ENCODE measurements at places on chromosomes 3 and 15. TPM values are rescaled to one million over a fixed set of nuclear protein-coding genes. Genes with fewer than 3 reads are reported as not detected.

- no peaks in the 10 kb centered on the region for H3K27me3 ChIP-seq
- no peak for DNase-seq
- no peaks in the 10 kb centered on the region for H3K36me3 ChIP-seq
- H3K4me1 ChIP-seq, result no peaks in the 10 kb centered on the region
- H3K4me3 ChIP-seq, result no peak overlapping the region
Observed at GRCh38 chr3:33751336-33751735, 33.3 kb upstream of the CLASP2 start.

DNA sequence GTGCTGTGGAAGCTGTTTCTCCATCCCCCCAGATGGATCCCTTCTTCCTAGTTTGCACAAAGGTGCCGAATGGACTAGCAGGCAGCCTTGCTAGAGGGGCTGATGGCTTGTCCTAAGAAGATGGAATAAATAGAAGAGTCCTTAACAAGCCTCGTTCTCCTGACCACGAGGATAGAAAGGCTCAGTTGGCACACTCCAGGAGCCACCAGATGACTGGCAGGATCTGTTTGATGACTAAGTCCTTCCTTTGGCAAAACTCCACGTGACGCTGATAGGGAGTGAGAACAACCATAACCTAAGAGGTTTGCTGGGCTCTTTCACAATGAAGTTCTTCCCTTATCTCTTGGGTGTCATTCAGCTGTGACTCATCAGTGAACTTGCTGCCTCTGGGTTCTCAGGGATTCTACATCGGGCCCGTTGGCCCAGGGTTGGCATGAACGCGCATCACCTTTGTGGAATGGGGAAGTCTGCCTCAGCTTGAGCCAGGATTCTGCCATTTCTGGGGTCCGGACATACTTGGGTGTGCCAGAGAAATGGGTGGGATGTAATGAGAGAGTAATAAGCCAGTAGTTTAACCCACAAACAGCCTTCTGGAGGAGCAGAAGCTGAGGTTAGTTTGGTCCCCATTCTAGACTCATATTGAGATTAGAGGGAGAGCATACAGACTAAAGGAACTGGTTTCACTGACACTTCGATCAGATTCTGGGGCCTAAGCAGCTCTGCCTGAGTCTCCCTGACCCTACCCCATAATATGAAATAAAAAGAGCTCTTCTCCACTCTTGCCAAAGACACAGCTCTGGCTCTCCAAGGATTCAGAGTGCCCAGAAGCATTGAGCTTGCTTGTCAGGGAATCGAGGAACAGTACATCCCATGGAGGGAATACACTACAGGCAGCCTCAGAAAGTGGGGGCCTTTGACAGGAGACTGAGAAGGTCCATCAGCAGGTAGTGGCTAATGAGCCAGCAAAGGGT lies 2.0 kb upstream of the MELTF start:
- H3K27ac ChIP-seq, result no peak overlapping the region
- no peak overlapping the region for H3K4me3 ChIP-seq
- no peaks in the 10 kb centered on the region for H3K4me1 ChIP-seq
- no peaks in the 10 kb centered on the region for H3K36me3 ChIP-seq

DNA sequence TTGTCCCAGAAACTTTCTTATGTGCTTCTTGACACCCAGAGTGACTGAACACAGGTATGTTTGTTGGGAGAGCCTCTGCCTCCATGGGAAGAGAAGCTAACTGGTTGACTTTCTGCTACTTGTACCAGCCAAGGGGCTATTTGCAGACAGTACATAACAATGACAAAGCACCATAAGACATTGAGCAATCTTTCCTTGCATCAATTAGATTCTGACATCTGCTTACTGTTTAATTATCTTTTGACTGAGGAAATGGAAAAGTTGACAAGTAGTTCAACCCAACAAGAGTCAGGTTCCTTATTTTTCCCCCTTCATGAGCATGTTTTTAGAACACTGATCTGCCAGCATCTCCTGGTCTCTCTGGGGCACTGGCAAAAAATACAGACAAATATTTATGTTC lies 157.7 kb downstream of the RPLP1 start:
- no peak overlapping the region for H3K27ac ChIP-seq
- H3K4me3 ChIP-seq, result no peak overlapping the region
- no peaks in the 10 kb centered on the region for H3K4me1 ChIP-seq

- no peak overlapping the region for H3K27ac ChIP-seq
- H3K4me1 ChIP-seq, result peaks cover 6% of the 10 kb centered on the region
- H3K4me3 ChIP-seq, result no peak overlapping the region
- no peaks in the 10 kb centered on the region for H3K36me3 ChIP-seq
Observed at GRCh38 chr3:49900491-49901153, 3.1 kb downstream of the MST1R start.

DNA sequence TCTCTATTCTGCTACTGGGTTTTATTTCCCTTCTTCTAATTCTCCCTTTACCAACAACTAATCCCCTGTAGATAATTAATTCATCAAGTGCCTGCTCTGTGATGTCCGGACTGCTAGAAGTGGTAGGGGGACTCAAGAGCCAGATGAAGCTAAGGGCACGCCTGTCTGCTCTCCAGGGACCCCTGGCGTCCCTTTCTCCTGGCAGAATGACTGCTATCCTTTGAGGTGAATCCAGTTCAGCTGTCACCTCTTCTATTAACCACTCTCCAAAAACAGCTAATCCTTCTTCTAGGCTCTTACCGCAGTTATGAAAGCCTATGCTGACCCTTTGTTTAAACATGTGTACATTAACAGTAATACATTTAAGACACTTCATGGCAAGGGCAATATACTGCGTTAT lies 1.4 kb upstream of the CHRNA7 start:
- H3K4me1 ChIP-seq, result no peaks in the 10 kb centered on the region
- no peak for DNase-seq
- no peak overlapping the region for H3K27ac ChIP-seq
- no peaks in the 10 kb centered on the region for H3K27me3 ChIP-seq

DNA sequence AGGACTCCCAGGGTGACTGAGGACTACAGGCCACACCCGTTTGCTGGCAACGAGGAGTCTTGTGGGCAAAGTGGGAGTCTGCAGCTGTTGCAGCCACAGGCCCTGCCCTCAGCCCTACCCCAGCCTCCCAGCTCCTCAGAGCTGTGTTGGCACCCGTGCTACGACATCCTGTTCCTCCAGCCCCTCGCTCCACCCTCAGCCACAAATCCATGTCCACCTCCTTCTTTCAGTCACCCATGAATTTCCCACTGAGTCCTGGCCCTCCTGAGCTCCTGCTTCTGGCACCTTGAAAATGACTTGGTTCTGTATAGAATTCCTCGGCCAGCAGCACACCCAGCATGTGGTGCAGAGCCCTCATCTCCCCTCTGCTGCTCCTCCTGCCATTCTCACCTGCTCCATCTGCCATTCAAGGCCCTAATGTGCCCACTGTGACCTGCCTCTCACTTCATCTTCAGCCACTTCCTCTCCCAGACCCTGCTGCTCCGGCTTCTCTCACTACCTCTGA lies 20.9 kb upstream of the VILL start:
- H3K4me3 ChIP-seq, result no peak overlapping the region
- no peak overlapping the region for H3K27ac ChIP-seq
- H3K27me3 ChIP-seq, result no peaks in the 10 kb centered on the region
- DNase-seq, result no peak
- H3K36me3 ChIP-seq, result no peaks in the 10 kb centered on the region

GRCh38 chr3:116139641-116140040 lies 305.6 kb downstream of the LSAMP start:
- no peaks in the 10 kb centered on the region for H3K4me1 ChIP-seq
- H3K27ac ChIP-seq, result no peak overlapping the region
- no peak for DNase-seq

- no peaks in the 10 kb centered on the region for H3K27me3 ChIP-seq
- peak overlapping the region; percentile 76 for H3K27ac ChIP-seq
- H3K36me3 ChIP-seq, result peaks cover 5% of the 10 kb centered on the region
- H3K4me3 ChIP-seq, result peak overlapping the region; percentile 64
Observed at GRCh38 chr3:63864008-63864964, 619 bp downstream of the ATXN7 start.

DNA sequence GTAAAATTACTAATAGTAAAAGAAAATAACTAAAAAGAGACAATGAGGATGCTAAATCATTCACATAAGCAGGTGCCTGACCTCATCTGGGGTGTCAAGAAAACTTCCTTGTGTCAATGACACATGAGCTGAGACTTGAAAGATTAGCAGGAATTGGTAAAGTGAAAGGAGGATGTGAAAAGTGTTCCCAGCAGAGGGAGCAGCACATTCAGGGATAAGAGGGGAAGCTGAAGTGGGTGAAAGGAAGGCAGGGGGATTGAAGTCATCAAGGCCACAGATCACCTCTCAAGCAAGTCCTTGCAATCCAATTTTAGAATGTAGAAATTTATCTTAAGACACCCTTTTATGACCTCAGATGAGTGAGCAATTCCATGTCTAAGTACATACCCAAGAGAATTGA lies 60.2 kb upstream of the ACP3 start:
- H3K4me3 ChIP-seq, result no peak overlapping the region
- H3K27me3 ChIP-seq, result no peaks in the 10 kb centered on the region
- H3K36me3 ChIP-seq, result no peaks in the 10 kb centered on the region

- H3K4me1 ChIP-seq, result no peaks in the 10 kb centered on the region
- no peak overlapping the region for H3K4me3 ChIP-seq
- H3K27me3 ChIP-seq, result no peaks in the 10 kb centered on the region
- H3K36me3 ChIP-seq, result no peaks in the 10 kb centered on the region
- no peak for DNase-seq
- no peak overlapping the region for H3K27ac ChIP-seq
Observed at GRCh38 chr3:68436619-68437401, 495.5 kb downstream of the TAFA4 start.

DNA sequence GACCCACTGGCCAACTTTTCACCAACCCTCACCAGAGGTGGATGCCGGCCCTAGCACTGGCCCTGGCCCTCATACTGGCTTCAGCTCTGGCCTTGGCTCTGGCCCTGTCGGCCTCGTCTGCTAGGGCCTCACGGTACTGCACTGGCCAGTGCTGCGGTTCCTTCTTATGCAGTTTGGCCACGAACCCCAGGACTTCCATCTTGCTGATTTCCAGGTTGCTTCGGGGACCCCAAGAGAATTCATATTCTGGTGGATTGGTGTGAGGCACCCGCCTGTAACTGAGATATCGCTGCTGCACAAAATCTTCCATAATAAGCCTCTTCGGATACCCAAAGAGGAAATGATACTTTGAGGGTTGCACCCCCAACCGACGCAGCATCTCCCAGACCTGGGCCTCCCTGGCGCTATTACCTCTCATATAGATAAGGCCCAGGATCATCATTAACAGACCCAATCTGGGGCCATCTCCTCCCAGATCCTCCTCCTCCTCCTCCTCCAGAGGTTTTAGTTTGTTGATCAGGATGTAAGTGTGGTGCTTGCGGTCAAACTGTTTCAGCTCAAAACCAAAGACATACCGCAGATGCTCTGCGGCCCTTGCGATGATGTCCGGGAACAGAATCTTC lies 883 bp downstream of the MAGEF1 start:
- H3K36me3 ChIP-seq, result peaks cover 5% of the 10 kb centered on the region
- peak overlapping the region; percentile 70 for H3K4me3 ChIP-seq
- peak; percentile 14 for DNase-seq
- H3K27me3 ChIP-seq, result no peaks in the 10 kb centered on the region
- peak overlapping the region; percentile 77 for H3K27ac ChIP-seq

DNA sequence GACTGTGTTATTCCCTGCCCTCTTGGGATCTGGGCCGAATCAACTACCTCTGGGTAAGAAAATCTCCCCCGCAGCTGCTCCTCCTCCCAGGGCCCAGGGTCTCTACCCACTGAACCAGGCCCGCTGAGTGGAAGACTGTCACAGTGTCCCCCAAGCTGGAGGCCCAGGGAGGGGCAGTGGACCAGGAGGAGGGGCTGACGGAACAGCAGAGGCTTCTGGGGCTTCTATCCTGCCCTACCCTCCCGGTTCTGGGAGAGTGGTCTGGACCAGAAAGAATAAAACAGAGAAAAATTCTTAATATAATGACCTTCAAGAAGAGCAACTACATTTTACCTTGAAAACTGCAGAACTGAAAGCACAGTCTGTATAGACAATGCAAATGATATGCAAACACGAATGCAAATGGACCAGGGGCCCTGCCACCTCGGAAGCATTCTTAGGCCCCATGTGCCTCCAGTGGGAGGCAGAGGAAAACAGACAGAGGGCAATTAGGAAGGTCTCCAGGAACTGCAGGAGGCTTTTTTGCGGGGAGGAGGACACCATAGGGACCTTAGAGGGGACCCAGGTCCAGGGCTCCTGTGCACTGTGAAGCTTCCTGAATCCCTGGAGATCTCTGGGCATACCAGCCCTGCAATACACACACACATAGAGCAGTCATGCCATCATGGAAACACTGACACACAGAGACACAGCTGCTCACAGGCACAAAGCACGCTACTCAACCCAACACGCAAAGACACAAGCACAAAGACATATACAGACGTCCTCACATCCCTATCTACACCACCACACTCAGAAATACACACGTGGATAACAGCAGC lies 12.3 kb downstream of the MEGF11 start:
- H3K27ac ChIP-seq, result no peak overlapping the region
- H3K36me3 ChIP-seq, result no peaks in the 10 kb centered on the region
- H3K4me1 ChIP-seq, result no peaks in the 10 kb centered on the region
- no peaks in the 10 kb centered on the region for H3K27me3 ChIP-seq

GRCh38 chr3:104911376-104911775 lies 455.3 kb upstream of the ALCAM start:
- no peak overlapping the region for H3K27ac ChIP-seq
- no peaks in the 10 kb centered on the region for H3K27me3 ChIP-seq
- no peak overlapping the region for H3K4me3 ChIP-seq
- H3K36me3 ChIP-seq, result no peaks in the 10 kb centered on the region

DNA sequence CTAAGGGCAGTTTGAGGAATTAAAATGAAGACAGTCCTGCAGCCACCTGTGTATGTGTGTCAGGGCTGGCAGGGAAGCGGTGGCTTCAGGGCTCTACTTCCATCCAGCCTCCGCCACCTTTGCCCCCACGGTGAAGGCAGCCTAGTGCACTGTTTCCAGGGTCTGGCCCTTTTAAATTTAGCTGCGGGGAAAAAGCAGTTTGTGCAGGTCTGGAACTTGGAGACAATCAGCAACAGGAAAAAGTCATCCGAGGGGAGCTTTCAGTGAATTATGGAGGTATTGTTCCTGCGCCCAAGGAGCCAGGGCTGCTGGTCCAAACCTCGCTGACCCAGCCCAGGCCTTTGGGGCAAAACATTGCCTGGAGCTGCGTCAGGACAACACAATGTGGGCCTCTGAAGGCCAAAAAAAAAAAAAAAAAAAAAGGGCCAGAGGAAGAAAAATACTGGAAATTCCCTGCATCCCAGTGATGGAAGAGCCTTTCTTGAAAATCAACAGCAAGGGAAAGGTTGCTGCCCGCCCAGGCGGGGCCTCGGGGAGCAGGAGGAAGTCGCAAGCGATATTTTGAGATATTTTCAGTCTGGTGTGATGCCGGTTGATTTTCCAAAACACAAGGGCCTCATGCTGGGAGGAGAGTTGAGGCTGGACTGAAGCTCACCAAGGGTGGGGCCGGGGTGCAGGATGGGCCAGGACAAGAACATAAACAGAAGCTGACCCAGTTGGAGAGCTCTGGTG lies 25.5 kb upstream of the FGD5 start:
- H3K36me3 ChIP-seq, result no peaks in the 10 kb centered on the region
- H3K4me3 ChIP-seq, result no peak overlapping the region
- no peaks in the 10 kb centered on the region for H3K27me3 ChIP-seq
- DNase-seq, result no peak
- no peak overlapping the region for H3K27ac ChIP-seq

GRCh38 chr3:168157099-168157700 lies 61.5 kb upstream of the GOLIM4 start:
- no peak overlapping the region for H3K4me3 ChIP-seq
- no peaks in the 10 kb centered on the region for H3K36me3 ChIP-seq
- H3K4me1 ChIP-seq, result no peaks in the 10 kb centered on the region
- no peaks in the 10 kb centered on the region for H3K27me3 ChIP-seq
- DNase-seq, result no peak
- H3K27ac ChIP-seq, result no peak overlapping the region

Gene GRIP2
- polyA plus RNA-seq, result not detected

Gene TPRG1
- polyA plus RNA-seq, result 0.45 TPM

Gene RASGRP1
- polyA plus RNA-seq, result 113 TPM

Gene ZNF774
- polyA plus RNA-seq, result 0.16 TPM

Gene ZNF197
- polyA plus RNA-seq, result 5.2 TPM

Gene GOLGA8M
- polyA plus RNA-seq, result not detected
